ENCODE measurements at places on chromosomes 16 and 17.

- no peak for DNase-seq
Measured at GRCh38 chr16:46715769-46716305, 26.4 kb downstream of the ORC6 start.

DNA sequence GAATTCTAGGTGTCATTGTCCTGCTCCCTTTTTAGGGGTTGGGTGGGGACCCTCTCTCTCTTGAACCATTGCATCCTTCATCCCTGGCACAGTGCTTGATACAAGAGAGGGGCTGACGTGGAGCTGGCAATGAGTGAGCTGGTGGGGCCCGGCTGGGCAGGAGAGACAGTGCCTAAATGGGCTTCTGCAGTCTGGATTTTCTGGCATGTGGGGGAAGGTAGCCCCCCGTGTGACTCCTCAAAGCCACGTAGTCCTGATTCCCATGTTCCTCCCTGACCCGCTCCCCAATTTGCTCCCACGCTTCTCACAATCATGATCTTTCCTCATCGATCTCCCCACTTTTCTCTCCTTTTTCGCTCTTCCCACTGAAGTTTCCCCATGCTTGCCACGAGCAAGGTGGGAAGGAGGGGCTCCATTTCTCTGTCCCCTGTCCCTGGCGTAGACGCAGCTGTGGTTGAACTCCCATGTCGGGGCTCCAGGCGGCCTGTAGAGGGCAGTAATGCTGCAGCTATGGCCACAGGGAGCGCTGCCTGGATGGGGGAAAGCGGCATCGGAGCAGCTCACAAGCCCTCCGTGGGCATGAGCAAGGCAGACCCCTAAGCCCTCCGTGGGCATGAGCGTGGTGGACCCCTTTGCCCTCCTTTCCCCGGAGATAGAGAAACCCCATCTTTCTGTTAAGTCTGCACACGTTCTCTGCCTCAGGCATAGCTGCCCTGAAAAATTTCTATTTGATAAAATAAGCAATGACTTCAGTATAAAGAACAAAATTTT is 47.5 kb downstream of the HAPSTR1 start:
- DNase-seq, result peak; percentile 62

GRCh38 chr16:58393138-58393504 is 850 bp downstream of the GINS3 start:
- no peak for DNase-seq

DNA sequence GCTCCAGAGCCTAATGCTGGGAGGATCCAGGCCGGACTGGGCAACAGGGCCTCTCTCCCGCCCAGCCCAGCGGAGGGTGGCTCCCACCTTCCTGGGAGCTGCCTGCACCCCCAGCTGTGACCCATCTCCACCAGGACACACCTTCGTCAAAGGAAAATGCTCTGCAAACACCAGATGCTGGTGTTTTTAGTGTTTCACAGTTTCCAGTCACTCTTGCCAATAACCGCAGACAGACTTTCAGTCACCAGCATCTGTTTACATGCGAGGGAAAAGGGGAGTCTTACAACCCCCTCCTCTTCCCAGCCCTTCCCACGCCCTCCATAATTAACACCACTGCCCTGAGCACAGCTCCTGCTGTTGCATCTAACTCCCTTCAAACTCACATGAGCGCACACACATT is 25.3 kb downstream of the KLHDC4 start:
- no peak for DNase-seq

- no peak for DNase-seq
Measured at GRCh38 chr16:57609541-57610401, 18.7 kb upstream of the ADGRG1 start.

DNA sequence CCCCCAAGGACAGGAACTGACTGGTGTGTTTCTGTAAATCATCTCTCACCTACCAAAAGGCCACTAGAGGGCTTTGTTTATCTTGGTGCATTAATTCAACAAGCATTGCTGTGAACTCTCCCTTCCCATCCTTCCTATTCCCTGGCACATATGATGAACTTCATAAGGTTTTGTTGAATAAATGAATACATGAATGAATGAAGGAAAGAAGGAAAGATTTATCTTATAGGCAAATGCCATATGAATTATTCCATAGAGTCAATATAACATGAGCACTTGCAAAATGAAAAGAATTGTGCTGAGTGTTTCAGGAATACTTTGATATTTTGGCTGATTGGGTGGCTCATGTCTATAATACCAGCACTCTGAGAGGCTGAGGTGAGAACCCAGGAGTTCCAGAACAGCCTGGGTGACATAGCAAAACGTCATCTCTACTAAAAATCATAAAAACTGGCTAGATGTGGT is 4.3 kb downstream of the SPDYE4 start:
- no peak for DNase-seq

- no peak for DNase-seq
Measured at GRCh38 chr16:11094075-11094856, 149.9 kb downstream of the CLEC16A start.

- no peak for DNase-seq
Measured at GRCh38 chr16:57525761-57526160, 10.6 kb downstream of the CCDC102A start.

- DNase-seq, result no peak
Measured at GRCh38 chr16:80569440-80570105, 28.8 kb downstream of the DYNLRB2 start.

DNA sequence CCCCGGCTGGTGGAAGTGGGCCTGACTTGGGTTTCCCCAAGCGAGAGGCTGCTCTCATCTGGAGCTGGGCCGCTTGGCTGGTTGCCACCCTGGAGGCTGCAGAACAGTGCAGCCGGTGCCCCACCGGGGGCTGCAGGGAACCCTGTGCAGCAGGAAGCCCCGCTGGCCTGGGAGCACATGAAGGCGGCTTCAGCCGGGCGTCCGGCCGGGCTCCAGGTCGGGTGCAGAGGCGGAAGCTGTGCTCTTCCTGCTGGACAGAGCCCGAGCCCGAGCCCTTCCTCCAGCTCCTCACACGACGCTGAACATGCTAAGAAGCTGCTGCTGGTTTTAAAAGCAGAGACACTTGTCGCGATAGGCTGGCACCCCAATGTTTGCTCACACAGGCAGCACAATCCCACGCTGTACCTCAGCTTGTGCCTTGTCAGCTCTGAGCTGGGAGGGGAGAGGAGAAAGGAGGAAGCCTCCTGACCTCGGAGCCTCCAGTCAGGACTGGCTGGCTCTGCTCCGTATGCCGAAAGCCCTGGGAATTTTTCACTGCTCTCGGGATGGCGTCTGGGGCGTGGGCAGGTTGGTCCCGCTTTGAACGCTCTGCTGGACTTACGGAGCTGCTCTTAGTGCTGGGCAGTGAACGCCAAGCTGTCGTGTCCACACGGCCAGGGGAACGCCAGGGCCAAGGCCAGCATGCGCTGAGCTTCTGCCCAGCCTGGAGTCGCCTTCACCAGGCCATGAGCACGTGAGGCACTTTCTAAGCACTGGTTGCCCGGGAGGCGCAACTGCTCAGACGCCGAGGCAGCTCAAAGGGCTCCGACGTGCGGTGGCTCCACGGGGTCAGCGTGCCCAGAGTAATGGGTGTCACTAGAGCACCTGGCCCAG is 8.8 kb downstream of the CDK5R1 start:
- DNase-seq, result no peak

GRCh38 chr16:49503256-49504022 is 129.8 kb downstream of the C16orf78 start:
- DNase-seq, result no peak

- no peak for DNase-seq
Measured at GRCh38 chr17:82217120-82217529, 4.5 kb upstream of the CCDC57 start.

DNA sequence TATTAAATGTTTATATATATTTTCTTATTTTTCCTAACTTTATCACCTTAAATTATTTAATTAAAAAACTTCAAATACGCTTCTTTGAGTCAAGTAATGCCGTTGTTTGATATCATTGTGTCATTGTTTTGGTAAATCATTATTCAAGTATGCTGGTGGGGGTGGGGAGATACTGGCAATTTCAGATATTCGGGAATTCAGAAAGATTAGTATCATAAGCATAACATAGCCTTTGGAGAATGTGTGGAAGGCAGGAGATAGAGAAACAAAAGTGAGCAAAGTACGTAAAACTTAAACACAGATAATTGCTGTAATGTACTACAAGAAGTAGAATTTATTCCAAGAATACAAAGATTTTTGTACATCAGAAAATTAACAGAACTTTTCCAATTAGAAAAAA is 49.8 kb downstream of the TANC2 start:
- no peak for DNase-seq

DNA sequence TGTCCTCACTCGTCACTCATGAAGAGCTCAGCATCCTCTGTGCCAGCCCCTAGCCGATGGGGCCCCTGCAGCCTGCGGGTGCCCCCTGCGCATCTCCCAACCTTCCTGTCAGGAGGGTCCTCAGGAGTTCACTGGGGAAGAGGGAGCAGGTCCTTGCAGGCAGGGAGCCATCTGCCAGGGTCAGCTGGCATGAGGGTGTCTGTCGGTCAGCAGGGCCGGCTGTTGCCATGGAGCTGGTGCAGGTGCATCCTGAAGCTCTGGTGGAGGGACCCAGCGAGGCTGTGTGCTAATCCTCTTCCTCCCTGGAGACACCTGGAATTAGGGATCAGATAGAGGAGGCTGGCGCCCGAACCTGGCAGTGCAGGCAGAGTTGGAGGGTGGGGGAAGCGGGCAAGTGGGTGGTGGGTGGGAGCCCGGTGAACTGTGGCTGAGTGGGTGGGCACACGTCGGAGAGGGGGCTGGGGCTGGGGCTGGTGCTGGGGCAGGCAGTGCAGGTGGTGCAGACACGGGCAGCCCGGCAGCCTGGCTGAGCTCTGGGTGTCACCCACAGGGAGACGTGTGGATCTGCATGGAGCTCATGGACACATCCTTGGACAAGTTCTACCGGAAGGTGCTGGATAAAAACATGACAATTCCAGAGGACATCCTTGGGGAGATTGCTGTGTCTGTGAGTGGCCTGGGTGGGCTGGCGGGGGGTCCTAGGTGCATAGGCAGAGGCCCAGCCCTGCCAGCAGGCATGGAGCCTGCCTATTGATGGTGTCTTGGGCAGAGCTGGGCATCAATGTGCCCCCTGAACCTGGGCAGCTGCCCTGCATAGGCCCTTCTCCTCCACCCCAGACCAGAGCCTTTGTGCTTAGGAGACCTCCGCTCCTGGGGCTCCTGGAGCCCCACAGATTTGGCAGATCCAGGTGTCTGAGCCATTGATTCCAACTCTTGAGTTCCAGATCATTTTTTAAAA is 17.4 kb downstream of the MAP2K3 start:
- DNase-seq, result no peak

DNA sequence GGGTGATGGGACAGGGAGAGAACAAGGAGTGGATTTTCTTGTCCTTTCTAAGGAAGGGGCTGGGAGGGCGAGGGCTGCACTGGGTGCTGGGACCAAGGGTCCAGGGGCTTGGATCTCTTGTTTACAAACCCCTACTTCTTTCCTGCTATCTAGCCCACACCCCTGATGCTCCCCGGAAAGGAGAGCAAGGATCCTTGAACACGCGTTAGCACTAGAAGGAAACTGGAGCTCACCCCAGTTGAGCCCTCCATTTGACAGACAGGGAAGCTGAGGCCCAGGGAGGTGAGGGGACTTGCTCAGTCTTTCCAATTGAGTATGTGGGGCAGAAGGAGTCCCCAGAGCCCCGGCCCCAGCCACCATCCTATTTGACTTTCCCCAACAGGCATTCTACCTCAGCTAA is 4.6 kb upstream of the ITGAE start:
- no peak for DNase-seq

DNA sequence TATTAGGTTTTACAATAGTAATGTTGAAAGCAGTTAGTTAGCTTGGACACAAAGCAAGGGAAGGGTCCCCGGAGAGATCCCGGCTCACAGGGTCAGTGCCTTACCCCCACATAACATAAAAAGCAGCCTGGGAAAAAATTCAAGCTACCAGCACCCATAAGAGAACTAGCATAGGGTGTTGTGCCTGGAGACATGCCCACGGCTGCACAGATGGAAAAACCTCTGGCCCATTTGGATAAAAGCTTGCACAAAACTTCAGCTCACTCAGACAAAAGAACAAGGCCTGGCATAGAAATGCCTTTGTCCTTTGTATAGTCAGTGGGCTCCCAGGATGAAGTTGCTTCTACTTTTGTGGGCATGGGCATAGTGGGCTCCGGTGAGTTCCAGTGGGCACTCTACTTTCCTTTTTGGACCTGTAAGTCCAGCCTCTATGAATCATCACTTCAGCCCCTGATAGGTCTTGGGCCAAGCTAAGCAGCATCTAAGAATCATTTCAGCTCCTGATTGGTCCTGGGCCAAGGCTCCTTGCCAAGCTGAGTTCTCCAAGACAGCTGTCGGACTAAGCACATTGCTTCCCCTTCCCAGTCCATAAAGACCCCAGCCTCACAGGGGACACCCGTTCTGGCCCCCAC is 1.3 kb upstream of the RDM1 start:
- DNase-seq, result no peak

- no peak for DNase-seq
Measured at GRCh38 chr16:81061871-81062608, 15.0 kb downstream of the C16orf46 start.

GRCh38 chr17:55440391-55440790 is 18.8 kb upstream of the MMD start:
- peak; percentile 81 for DNase-seq

GRCh38 chr17:11535231-11535630 is 63.0 kb upstream of the DNAH9 start:
- no peak for DNase-seq

GRCh38 chr17:34499576-34499975 is 79.8 kb upstream of the TMEM132E start:
- DNase-seq, result no peak

DNA sequence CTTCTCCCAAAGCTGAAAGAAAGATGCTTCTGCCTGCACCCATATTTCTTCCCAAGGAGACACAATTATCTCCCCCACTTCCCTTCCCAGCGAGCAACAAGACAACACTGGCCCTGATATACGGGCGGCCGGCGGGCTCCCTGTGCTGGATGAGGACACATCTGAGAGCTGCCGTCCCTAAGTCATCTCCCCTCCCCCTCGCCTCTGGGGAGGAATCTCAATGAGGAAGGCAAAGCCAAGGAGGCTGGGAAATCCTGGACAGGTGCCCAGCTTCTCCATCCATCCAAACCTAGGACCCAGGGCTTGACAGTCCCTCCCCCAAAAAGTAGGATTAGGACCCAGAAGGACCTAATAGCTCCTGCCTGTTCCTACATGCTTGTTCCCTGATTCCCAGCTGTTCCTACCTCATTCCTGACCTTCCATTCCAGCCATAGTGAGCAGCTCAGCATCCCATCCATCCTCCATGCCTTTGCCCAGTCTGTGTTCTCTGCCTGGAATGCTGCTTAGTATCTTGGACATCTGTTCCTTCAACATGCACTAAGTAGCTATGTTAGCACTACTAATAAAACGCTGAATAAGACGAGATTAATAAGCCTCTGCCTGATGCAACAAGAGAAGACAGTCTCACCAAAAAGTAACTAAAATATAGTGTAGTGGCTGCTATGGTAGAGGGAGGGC is 167.9 kb downstream of the CCT6B start:
- DNase-seq, result no peak

DNA sequence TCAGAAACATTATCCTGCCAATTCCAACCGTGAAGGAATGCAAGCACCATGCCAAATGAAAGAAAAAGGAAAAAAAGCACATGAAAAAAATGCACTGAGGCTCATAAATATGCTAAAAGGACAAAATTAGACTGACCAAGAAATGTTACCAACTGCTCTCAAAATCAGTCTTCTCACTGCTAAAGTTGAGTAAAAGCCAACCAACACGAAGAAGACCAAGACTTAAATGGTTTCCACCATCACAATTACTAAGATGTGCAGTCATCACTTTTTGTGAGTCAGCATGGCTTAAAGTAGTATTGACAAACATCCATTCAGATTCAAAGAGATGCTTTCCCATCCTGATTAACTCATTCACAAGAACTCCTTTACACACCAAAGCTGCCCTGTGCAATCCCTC is 16.4 kb downstream of the CDYL2 start:
- DNase-seq, result no peak
